GM12878 (cell line): ENCODE measurements at places on chromosomes 3 and 15.

- DNase-seq, result no peak
These were observed 78.8 kb downstream of the MCF2L2 start for GRCh38 chr3:183349421-183350157.

GRCh38 chr15:40040293-40040635, 1.3 kb upstream of the SRP14 start:
- DNase-seq, result no peak

DNA sequence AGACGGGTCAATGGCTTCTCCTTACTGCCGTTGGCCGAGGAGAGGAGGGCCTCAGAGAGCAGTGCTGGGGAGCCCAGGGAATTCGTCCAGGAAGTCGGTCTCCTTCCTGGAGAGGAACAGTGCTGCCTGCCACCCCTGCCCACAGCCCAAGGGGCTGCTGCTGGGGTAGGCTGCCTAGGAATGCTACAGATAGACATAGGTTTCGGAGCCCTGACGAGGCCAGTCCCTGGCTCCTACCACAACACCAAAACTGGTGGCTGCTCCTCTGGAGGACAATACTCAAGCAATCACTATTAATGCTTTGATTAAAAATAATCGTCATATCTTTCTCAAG, 30.5 kb downstream of the ANP32A start:
- DNase-seq, result no peak

DNA sequence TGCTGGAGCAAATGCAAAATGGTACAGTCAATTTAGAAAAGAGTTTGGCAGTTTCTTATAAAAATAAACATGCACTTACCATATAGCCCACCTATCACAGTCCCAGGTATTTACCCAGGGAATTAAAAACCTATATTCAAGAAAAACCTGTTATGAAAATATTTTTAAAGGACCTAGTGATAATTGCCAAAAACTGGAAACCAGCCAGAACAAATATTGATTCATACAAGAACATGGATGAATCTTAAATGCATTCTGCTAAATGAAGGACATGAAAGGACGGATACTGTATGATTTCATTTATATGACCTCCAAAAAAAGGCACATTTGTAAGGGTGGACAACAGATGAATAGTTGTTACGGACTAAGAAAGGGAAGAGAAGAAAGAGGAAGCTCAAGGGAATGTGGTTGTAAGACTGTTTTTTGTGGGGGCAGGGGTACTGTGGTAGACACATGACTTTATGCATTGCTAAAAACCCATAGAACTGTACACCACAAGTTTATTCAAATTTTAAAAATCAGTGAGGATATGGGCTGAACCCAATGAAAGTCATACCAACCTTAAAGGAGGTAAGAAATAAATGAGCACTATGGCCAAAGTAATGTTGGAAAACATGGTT, 61.0 kb downstream of the ZBBX start:
- DNase-seq, result no peak

DNA sequence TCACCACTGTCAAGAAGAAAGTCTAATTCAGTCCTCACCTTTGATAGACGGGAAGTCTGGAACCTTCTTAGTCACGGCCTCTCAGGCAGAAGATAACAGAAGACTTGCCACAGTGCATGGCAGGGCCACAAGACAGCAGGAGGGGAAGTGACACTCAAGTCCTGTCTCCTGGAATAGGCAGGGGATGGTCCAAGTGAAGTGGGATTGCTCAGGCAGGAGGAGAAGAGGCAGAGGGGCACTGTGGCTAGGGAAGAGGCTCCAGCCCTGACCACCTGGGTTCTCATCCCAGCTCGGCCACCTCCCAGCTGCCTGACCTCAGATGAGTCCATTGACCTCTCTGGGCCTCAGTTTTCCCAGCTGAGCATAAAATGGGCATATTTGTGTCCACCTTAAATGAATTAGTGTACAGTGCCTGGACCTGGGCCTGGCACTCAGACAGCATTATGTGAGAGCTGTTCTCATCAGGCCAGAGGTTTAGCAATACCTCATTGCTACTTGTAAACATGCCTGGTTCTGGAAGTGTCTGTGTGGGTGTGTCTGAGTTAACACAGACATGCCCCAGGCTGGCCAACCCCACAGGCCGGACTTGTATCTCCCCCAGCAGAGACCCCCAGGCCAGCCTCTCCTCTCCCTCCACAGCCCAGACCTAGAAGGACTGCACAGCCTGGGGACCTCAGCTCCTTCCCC, 11.5 kb upstream of the PCSK6 start:
- no peak for DNase-seq

DNA sequence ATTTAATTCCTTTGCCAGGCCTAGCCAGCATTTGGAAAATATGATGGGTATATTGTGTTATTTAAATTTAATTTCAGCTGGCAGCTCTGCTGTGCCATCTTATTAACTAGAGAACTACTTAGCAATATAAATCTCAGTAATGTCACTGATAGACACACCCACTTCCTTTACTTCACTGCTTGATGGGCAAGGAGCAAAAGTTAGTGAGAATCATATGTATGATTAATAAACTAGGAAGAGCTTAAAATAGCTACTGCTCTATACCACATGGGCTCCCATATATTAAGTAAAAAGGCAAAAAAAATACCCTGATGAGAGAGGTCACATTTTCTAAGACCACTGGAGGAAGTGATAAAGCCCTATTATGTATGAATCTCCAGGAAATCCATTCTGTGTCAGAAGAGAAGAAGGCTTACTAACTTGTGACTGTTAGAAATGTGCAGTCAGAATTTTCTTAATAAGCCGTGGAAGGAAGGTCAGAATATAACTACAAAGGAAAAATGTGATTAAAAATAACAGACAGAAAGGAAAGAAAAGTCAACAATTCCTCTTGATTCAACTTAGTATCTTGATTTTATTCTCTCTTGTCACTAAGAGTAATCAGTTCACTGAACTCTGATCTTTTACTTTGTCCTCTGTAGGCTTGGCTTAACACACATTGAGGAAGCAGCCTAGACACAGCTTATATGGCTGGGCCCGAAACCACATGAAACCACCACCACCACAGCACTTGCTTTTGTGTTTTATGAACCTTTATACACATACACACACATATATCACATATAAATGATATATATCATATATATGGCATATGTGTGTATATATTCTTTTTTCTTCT, 1233.9 kb upstream of the ALCAM start:
- DNase-seq, result no peak

DNA sequence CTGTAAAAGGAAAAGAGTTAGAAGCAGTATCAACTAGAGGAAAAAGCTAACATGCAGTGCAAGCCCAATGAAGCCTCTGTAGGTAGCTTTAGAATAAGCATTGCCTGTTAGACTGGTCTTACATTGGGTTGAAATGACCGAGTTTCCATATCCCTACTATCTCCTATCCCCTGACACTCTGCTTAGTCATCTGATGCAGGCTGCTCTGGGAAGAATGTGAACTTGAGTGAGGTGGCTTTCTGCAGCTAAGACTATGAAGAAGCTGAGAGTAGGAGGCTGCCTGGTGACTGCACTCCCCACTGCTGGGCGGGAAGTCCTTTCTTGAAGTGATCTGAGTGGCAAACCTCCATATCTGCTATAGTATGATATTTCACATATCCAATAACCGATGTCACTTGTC, 64.7 kb downstream of the OXSM start:
- no peak for DNase-seq

- DNase-seq, result no peak
These were observed 38.8 kb downstream of the ETV5 start for GRCh38 chr3:186070133-186070532.

- DNase-seq, result no peak
These were observed 48.7 kb downstream of the EFCAB12 start for GRCh38 chr3:129379582-129380358.

- no peak for DNase-seq
These were observed 14.3 kb upstream of the FBXL22 start for GRCh38 chr15:63582718-63583426.

GRCh38 chr3:54999811-55000210, 72.0 kb upstream of the LRTM1 start:
- no peak for DNase-seq
